ENCODE measurements at places on chromosomes 11 and 22. TPM values are rescaled to one million over a fixed set of nuclear protein-coding genes. Genes with fewer than 3 reads are reported as not detected.

- ATAC-seq, result no peak
Observed at GRCh38 chr22:27778294-27779090, 23.1 kb downstream of the MN1 start.

- no peak for ATAC-seq
Observed at GRCh38 chr22:29408940-29409339, 20.6 kb upstream of the AP1B1 start.

DNA sequence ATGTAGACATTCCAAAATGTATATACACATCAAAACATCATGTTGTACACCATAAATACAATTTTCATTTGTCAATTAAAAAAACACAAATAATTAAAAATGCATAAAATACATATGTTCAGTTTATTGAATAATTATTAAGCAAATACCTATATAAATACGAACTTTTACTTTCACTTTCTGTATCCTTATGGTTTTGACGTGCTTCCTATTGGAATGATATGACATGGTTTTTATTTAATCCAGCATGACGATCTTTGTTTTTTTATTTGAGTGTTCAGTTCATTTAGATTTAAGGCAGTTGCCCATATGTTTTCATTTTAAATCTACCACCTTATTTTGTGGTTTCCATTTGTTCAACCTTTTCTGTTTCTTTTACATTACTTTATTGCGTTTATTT lies 198.3 kb upstream of the PLET1 start:
- no peak for ATAC-seq

DNA sequence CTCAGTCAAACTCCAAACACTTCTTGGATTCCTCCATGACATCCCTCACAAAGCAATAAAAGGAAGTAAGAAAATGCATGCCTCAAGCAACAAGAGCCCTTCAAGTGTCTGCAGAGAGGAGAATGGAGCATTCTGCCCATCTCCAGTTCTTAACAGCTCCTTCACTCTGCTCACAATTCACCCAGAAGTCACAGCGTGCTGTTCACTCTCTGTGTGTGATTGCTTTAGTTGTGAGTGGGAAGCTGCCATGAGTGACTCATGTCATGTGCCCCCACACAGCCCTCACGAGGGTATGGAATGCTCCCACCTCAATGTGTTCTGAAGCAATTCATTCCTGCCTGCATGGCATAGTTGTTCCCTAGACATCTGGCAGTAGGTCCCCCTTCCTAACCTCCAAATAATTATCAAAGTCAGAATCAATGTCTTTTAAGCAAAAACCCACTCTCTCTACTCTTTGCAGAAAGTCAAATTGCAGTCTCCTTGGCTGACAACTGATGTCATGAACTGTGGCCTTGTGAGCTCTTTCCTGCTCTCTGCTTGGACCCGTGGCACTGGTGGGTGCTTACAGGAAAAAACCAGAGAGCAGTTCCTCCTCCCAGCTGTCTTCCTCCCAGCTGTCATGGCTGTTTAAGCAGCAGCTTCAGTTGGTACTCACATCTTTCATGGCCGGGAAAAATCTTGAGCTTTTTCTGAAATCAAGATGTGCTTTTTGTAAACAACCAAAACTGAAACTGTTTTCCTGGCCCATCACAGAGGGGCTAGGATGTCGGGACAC lies 112.1 kb upstream of the SPON1 start:
- no peak for ATAC-seq

DNA sequence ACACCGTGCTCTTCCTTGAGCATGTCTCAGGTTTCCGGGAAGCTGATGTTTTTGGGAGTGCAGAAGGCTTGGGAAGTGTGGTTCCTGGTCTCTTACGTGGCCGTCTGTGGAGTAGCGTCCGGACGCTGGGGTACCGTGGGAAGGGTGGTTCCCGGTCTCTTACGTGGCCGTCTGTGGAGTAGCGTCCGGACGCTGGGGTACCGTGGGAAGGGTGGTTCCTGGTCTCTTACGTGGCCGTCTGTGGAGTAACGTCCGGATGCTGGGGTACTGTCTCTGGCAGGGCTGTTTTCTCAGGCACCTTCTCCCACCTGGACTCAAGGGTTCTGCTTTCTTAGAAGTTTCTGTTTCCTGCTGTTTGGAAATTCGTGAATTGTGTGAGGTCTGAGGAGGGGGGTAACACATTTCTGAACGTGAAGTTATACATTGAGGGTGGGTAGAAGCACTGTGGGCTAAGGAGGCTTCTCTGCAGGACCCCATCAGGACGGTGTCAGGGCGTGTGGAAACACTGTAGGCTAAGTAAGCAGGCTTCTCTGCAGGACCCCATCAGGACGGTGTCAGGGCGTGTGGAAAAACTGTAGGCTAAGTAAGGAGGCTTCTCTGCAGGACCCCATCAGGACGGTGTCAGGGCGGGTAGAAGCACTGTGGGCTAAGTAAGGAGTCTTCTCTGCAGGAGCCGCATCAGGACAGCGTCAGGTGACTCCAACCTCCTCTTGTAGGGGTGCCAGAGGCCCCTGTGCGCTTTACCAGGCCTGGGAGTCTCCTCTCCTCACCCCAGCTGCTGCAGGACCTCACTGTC lies 5.3 kb upstream of the IFITM3 start:
- ATAC-seq, result peak; percentile 10

- no peak for ATAC-seq
Observed at GRCh38 chr11:116881143-116881542, 43.7 kb upstream of the APOA1 start.

The NEU3 gene
- 2.7 TPM for total RNA-seq

The TEX54 gene
- not detected for total RNA-seq

The IL10RA gene
- 3.8 TPM for total RNA-seq

All from esophagus mucosa (tissue), 1 donor.